Hypothalamus (tissue), 51 donors: ENCODE measurements at places on chromosomes 16 and 17.

GRCh38 chr16:89105599-89106151, 12.0 kb downstream of the ACSF3 start:
- no peak for DNase-seq

DNA sequence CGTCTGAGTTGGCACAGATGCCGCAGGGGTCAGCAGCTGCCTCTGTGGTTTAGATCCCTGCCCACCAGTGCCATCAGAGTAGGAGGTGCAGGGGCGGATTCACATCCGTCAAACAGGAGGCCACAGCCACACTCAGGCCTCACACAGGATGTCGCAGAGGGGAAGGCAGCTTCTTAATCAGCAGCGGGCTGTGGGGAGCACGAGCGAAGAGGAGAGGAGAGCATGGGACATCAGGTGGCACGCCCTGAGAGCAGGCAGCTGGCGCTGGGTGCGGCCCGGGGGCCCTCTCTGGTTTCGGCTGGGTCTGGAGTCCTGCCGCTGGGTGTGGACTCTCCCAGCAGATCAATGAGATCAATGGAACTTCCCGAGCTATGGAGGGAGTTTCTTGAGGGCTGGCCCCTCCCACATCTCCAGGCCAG, 9.6 kb downstream of the LLGL2 start:
- DNase-seq: no peak

DNA sequence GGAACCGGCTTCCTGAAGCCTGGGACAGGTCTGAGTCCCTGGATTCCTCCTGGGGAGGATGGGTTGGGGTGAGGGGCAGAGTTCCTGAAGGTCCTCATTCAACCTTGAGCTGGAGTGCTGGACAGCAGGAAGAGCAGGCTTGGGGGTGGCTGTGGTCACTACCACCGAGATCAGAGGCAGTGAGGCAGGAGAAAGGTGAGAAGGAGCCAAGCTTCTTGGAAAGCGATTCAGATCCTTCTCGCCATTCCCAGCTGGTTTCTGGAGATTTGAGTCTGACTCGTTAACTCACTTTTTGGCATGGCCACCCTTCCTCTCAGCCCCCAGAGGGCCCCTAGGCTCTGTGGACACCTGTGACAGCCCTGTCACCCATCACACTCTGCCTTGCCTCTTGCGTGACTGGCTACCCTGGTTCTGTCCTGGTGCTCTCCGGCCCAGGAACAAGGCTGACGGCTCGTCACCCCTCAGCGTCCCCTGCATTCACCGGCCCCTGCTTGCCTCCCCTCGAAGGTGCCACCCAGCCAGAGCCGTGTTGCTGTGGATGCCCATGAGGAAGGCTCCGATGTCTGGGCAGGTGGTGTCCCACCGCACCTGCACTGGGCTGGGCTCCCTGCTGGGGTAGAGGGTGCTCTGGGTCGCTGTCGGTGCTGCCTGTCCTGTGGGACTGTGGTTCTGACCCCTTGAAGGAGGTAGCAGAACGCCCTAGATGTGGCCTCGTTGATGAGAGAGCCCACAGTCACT, 9.7 kb upstream of the TIMP2 start:
- no peak for DNase-seq

DNA sequence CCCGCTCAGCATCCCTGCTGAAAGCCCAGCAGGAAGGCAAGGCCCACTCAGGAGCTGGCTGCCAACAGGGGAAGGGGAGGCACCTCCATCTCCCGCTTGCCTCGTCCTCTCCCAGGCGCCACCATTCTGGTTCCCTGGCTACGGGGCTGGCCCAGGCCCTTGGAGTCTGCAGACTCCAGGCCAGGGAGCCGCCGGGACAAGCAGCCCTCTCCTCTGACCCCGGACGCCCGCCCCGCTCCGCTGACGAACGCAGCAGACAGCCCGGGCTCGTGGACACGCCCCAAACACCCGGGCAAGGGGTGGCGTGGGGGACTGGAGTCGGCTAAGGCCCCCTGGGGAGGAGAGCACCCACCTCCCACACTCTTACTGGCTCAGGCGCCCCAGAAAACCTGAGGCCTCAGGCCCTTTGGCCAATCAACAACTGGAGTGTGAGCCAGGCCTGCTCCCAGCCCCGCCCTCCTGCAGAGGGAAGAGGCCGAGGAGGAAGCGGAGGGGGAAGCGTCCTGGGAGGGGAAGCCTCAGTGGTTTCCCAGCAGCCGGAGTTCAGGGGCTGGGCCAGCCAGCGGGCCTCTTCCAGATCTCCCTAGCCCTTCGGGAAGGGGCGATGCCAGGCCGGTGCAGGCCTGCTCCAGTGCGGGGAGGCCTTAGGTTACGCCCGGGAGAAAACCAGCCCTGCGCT, 4.2 kb downstream of the MNT start:
- peak; percentile 89 for DNase-seq

DNA sequence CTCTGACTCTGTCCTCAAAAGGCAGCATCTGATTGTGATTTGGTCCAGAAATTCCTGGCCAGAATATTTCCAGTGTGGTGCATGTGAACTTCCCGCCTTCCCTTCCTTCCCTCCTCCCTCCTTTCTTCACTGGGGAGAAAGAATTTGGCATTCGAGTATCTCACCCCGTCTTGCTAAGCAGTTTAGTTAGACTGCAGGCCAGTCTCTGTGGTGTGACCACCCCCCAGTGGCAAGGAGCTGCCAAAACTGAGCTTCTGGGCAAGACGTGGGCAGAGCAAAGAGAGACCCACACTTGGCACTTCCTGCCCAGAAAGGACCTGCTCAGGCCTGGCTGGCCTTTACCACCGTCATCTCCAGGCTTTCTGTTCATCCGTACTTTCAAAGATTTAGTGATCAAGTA, 36.4 kb downstream of the SNX20 start:
- DNase-seq: peak; percentile 10

- DNase-seq: no peak
These were observed 948 bp downstream of the UTP18 start for GRCh38 chr17:51261024-51261963.

DNA sequence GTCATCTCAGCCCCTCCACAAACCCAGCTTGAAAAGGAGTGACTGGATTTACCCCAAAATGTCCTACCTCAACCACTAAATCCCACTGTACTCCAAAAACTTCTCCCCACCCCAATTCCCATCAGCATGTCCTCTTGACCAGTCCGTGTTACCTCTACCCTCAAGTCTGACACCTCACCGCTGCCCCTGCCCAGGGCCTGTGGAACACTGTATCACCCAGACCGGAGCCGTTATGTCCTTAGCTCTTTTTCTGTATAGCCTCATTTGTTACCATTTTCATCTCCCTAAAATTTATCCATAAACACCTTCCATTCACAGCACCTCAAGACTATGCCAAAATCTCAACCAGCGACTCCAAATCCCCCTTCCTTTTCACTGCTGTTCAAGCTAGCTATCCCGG, 2.4 kb downstream of the PHF23 start:
- no peak for DNase-seq

DNA sequence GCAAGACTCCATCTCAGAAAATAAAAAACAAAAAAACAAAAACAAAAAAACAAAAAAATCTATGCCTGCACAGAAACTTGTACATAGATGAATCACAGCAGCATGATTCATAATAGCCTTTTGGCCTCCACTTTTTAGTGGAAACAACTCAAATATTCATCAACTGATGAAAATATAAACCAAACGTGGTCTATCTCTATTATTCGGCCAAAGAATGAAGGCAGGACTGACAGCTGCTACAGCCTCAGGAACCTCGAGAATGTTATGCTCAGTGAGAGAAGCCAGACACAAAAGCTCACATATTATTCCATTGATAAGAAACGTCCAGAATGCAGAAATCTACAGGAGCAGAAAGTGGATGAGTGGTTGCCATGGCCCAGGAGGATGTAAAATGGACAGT, 19.8 kb downstream of the PPL start:
- DNase-seq: no peak

- DNase-seq: no peak
These were observed 1.5 kb upstream of the MYH10 start for GRCh38 chr17:8632061-8632460.

- no peak for DNase-seq
These were observed 39.9 kb downstream of the WSCD1 start for GRCh38 chr17:6110088-6110487.

DNA sequence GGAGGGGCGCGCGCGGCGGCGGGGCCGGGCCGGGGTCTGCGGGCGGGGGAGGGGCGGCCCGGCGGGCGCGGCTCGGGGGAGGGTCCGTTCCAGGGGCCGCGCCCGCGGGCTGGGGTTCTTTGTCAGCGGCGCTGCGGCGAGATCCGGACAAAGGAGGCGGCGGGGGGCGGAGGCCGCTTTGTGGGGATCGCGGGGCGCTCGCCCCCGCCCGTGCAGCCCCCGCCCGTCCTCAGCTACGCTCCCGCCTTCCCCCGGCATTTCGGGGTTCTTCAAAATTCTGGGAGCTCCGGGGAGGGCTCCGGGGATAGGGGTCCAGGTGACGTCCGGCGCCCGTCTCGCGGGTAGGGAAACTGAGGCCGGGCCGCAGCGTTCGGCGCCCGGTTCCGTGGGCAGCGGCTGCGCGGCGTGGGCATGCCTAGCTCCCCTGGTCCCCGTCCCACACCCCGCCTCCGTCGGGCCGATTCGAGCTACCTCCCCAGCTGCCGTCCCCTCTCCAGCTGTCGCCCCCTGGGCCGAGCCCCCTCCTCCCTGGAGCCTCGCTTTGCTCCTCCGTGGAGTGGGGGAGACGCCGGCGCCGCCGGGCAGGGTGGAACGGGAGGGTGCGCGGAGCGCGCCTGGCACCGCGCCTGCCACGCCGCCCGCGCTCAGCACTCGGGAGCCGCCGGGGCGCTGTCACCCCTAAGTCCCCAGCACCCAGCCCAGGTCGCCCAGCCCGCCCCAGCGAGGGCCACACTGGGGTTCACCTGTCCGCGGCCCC, 546 bp downstream of the SNN start:
- no peak for DNase-seq

- no peak for DNase-seq
These were observed 81.6 kb upstream of the CDC42EP4 start for GRCh38 chr17:73393381-73393780.

DNA sequence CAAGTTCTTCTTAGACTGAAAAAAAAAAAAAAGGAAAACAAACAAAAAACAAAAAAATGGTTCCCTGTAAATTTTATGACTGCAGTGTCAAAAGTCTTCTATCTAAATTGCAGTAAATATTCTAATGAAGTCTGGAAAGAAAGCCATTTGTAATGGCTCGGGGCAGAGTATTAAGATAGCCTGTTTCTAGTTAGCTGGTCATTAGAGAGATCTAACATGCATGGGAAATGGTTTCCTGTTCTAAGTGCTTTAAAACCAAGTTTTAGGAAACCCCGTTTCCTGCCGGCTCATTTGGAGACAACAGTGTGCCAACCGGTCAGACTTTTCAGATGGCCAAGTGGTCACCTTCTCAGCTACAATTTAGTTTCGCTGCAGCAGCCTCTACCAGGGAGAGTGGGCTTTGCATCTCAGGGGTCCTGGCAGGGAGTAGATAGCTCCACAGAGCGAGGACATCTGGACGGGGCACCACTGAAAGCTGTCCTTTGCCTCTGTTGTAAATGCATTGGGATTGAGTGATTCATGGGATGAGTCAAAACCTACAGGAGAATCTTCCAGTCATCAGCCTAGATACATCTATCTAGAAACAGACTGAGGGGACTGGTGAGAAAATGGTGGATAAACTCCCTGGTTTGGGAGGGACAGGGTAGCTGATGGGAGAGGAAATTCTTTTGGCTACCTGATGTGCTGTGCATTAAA, 473.2 kb upstream of the SALL1 start:
- DNase-seq: no peak

GRCh38 chr16:78996790-78997189, 603.7 kb downstream of the MAF start:
- DNase-seq: no peak

- DNase-seq: no peak
These were observed at the start of gene HBZ for GRCh38 chr16:152141-153128. HBZ (plus strand) TSS chr16:152644; CDS start chr16:152910, 266 bp downstream.

DNA sequence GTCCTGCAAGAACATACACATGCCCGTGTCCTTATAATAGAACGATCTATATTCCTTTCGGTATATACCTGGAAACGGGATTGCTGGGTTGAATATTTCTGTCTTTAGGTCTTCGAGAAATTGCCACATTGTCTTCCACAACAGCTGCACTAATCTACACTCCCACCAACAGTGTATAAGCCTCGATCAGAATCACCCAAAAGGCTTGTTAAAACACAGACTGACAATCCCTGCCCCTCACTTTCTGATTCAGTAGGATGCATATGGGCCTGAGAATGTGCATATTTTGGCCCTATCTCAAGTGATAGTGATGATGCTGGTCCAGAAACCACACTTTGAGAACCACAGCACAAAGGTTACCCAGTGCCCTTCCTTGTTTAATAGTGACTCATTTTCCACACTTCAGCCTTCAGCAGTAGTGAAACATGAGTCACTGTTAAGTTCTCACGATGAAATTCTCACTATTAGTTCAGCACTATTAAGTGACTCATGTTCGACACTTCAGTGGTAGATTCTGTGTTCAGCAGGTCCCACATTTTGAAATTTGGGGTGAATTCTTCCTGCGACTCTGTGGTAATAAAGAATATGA, 215.6 kb downstream of the GRIN2A start:
- no peak for DNase-seq

- DNase-seq: no peak
These were observed 5.2 kb upstream of the KCNH6 start for GRCh38 chr17:63517825-63518534.

DNA sequence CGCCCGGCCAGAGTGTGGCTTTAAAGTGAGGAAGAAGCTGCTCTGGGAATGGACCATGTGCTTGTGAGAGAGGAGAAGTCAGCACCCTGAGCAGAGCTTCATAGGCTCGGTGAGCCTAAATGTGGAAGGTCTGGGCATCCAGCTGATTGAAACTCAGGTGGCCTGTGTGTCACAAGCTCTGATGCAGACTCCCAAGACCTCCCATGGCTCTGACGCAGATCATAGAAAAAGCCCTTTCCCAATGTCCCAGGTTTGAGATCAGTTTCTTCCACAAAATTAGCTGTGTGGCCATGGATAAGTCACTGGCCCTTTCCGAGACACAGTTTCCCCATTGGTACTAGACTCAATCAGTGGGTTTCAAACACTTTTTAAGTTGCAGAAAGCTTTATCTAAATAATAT, 180.0 kb upstream of the CCL2 start:
- no peak for DNase-seq

- no peak for DNase-seq
These were observed 774.9 kb downstream of the CDH8 start for GRCh38 chr16:61261315-61261714.
